ENCODE measurements at places on chromosomes 2 and 18. TPM values are rescaled to one million over a fixed set of nuclear protein-coding genes. Genes with fewer than 3 reads are reported as not detected.

Gene UGT1A3
- total RNA-seq, result not detected

Gene REV1
- total RNA-seq, result 32.1 TPM

Gene CD207
- not detected for total RNA-seq

Gene XDH
- under 0.01 TPM for total RNA-seq

Gene GALNT14
- total RNA-seq, result 0.83 TPM

Gene GALR1
- total RNA-seq, result not detected

Gene UGT1A8
- total RNA-seq, result not detected

Gene CCDC102B
- 35.3 TPM for total RNA-seq

Gene VWC2L
- not detected for total RNA-seq

Gene SLC8A1
- 109 TPM for total RNA-seq

Gene RTN4
- 560 TPM for total RNA-seq

Gene TMEM198
- total RNA-seq, result 0.77 TPM

DNA sequence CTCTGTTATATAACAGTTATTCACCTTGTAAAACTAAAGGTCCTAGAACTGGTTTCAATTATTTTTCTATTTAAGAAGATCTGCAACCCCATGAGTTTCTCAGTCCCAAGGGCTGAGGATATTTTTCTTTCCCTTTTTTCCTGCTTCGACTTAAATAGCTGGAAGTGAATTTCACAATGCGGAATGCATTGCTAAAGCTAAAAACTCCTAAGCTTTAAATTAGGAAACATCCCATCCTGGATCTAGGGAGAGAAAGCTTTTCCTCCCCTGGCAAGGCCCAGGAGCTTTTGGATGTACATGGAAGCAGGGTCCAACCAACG lies 1.4 kb downstream of the RFX8 start:
- DNase-seq, result peak; percentile 78

DNA sequence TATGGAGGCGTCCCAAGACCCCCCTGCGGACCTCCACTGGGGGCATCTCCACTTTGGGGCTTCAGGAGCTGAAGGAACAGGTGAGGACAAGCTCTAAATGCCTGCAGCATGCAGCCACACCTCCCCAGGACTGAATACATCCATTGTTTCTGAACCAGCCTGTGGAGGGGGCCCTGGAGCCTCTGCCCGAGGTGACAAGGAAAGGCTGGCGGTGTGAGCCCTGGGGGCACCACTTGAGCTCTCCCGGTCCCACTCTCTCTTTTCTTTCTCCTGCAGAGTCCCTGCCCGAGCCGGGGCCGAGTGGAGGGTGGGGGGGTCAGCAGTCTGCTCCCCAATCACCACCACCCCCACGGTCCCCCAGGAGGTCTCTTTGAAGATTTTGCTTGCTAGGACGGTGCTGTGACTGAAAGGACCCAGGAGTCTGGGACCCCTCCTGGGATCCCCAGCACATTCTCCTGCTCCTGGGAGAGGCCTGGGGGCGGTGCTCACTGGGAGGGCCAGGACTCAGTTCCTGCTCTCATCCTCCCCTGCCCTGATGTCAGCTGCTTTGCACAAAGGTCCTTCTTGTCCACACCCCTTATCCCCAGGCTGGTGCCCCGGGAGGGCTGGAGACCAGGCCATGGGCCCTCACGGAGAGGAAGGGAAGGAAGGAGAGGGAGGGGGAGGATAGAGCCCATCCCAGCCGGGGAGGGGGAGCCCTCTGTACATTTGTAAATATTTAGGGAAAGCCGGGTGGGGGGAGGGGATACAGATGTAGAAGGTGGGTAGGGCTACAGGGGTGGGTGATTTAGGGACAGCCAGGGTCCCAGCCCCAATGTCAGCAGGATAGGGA lies 5.7 kb downstream of the CHPF start:
- DNase-seq, result peak; percentile 25

DNA sequence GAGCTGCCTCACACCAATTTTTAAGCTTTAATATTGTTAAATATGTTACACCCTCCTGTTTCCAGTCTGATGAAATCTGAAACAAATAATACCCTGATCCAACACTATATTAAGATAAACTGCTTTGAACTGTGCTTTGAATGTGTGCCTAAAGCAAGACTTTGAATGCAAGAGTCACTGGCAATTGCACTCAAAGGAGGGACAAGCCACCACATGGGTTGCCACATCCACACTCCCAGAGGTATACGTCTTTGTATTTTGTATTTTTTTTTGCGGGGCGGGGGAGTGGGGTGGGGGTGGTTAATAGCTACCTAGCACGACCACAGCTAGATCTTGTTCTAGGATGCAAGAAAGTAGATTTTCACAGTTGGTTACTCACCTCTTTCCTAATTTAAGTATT lies 1.8 kb upstream of the ZEB2 start:
- DNase-seq, result no peak

- DNase-seq, result no peak
These were observed 22.9 kb upstream of the GPR55 start for GRCh38 chr2:230947908-230948365.

GRCh38 chr2:120977582-120978358 lies 242.1 kb downstream of the GLI2 start:
- DNase-seq, result no peak

GRCh38 chr2:21422050-21422449 lies 298.3 kb downstream of the TDRD15 start:
- peak; percentile 46 for DNase-seq

GRCh38 chr2:44429034-44429433 lies 67.3 kb downstream of the CAMKMT start:
- DNase-seq, result no peak

GRCh38 chr18:20971886-20972267 lies 139.7 kb downstream of the ROCK1 start:
- peak; percentile 16 for DNase-seq

GRCh38 chr2:157735532-157735931 lies 106.9 kb upstream of the ACVR1C start:
- no peak for DNase-seq

DNA sequence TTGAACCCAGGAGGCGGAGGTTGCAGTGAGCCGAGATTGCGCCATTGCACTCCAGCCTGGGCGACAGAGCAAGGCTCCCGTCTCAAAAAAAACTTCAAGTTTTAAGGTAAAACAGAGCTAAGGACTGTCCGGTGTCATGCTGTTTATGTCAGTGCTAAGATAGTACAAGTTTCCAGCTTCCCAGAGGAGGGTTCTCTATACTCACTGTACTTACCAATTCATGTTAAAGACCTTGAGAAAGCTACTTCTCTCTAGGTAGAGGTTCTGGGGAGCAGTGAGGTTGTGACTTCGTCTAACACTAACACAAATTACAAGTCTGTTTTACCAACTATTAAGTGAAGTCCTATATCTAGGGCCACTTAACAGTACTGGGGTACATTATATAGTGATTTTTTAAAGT lies 18.8 kb downstream of the METTL21A start:
- no peak for DNase-seq

GRCh38 chr2:20450201-20450999 lies 3.5 kb downstream of the RHOB start:
- peak; percentile 76 for DNase-seq

- no peak for DNase-seq
These were observed 1.2 kb downstream of the CNPPD1 start for GRCh38 chr2:219175486-219175885.

GRCh38 chr2:190718652-190719526 lies 70.0 kb downstream of the NAB1 start:
- DNase-seq, result no peak

GRCh38 chr2:239233576-239233975 lies 167.2 kb downstream of the HDAC4 start:
- DNase-seq, result no peak

GRCh38 chr18:27556741-27557140 lies 371.6 kb upstream of the CHST9 start:
- DNase-seq, result no peak

DNA sequence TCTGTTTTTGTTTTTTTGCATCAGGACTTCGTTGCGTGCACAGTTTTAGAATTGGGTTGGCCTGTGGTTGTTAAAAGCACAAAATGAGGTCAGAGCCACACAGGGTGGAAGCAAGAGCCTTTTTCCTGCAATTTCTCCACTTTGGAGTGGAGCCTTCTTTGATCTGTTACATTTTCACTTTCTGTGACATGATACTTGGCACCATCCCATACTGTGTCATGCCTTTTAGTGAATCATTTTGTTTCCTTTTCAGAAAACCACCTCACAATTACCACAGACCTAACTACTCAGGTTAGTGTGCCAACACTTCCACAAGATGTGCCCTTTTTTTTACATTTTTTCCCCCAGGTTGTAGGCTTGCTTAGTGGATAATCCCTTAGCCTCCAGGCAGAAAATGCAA lies 32.5 kb downstream of the MERTK start:
- peak; percentile 71 for DNase-seq

DNA sequence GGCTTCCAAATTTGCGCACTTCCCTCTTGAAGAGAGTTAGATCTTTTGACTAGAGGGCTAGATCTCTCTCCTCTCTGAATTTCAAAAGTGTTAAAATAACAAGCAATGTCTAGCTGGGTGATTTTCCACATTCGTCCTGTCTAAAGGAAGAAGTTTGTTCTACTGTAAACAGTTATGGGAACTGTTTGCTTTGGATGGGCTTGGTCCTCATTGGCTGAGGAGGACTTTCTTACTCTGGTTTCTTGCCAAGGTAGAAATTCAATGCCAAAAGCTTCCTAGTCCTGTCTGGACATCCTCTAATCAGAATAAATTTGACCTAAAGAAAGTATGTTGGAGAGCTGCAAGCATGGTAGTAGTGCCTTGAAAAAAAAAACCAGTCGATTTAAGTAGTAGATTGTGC lies 47.4 kb upstream of the RAPH1 start:
- peak; percentile 78 for DNase-seq

- no peak for DNase-seq
These were observed 75.8 kb downstream of the LONRF2 start for GRCh38 chr2:100246163-100247145.

- no peak for DNase-seq
These were observed 451.3 kb upstream of the TMEFF2 start for GRCh38 chr2:192645811-192646598.

DNA sequence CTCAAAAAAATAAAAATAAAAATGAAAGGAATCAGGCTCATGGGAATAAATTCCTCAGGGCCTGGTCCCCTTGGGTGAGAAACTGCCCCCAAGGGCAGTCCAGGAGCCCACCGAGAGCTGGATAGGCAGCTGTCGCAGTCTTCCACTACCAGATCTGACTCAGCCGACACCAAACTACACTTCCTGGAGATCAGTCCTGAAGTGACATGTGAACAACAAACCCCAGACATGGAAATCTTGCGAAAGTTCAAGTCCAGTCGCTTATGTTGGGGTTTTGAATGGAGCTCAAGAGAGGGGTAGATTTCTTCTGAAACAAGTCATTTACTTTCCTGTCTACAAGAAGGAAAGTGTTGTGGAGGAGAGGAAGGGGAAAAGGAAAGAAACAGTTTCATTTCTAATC lies 12.9 kb downstream of the ADCY3 start:
- peak; percentile 10 for DNase-seq

GRCh38 chr2:195406886-195407603 lies 250.0 kb upstream of the SLC39A10 start:
- DNase-seq, result peak; percentile 46

DNA sequence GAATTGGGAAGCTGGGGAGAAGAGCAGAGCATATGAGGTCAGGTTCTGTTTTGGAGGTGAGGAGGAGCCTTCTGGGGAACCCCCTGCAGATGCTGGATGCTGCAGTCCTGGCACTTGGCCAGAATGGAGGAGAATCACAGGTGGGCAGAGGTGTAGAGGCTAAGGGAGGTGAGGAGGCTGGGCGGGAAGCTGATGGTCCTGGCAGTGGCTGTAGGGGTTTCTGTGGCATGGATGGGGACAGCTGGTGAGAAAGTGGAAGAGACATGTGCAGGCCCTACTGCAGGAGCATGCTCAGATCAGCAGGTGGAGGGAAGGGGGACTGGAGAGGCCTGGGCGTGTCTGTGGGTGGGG lies 101.3 kb downstream of the DYSF start:
- DNase-seq, result no peak
